Hippocampal formation (tissue), 2 donors: ENCODE measurements at places on chromosomes 3 and 15.

GRCh38 chr3:64049136-64049535 is 25.8 kb upstream of the PSMD6 start:
- no peak for DNase-seq

DNA sequence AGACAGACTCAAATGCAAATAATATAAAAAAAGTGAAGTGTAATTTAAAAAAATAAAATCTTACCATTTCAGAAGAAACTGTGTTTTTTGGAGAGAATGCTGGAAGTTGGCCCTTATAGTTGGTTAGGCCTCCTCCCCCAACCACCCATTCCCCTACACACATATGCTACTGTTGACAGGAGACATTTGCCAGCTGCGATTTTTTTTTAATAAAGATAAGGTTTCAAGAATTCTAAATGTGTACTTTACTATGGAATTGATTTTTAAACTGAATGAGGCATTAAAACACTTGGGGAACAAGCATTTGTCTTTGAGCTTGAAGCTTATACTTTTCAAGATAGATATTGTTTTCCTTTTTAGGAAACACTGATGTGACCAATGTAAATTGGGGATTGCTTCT is 4.4 kb upstream of the SSR3 start:
- no peak for DNase-seq

DNA sequence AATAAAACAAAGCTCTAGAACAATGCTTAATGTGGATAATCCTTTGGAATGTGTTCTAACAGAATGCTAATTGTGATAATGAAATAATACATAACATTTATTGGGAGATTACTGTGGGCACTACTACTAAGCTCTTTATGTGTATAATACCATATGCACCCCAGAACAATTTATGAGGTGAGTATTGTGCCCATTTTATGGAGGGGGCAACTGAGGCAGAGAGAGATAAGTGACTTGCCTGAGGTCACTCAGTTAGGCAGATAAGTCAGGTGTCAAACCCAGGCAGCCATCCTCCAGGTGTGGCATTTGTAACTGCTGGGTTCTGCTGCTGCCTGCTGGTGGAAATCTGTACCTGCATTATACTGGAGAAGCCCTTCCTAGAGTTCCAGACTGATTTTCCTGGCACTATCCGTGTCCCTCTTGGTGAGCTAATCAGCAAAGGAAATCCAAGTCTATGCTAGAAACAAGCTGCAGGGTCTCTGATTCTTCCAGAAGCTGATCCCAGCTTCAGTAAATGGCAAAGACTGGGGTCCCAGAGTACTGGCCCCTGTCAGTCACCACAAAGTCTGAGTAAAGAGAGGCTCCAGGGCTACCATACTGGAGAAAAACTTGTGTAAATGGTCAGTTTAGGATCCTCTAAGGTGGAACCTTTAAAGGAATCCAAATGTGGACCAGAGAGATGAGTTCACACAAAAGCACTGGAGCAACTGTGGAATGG is 22.6 kb upstream of the RBP1 start:
- DNase-seq, result peak; percentile 7

GRCh38 chr3:170697131-170697530 is 111.3 kb upstream of the SLC7A14 start:
- no peak for DNase-seq

DNA sequence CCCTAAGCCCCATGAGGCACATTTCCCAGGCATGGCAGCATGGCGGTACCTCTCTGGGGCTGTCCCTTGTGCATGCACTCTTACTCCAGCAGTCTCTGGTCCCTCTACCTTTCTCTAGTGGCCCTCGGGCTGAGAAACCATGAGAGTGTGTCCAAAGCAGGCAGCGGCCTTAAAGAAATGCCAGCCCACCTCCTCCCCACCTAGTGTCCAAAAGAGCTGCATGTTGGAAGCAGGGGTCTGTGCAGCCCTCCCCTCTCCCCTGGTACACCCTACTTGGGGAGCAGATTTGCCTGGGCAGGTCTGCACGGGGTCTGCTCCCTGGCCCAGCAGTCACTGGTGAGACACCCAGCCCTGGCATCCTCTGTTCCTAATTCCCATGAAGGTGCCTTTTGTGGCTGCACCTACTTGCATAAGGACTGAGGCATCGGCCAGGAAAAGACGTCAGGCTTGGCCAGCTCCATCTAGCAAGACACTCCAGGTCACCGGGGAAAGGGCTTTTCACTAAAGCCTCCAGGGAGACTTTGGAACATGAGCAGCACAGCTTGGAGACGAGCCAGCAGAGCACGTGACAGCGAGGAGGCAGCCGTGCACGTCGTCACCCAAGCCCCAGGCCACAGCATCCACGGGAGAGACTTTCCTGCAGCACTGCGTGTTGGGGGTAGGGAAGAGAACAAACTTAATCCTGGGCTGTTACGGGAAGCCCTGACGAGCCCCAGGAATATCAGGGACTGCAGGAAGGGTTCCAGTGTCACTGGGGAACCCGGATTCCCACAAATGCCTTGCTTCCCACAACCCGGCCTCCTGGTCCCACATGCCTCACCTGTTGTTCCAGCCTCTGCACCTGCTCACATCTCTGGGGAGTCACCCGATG is 38.8 kb downstream of the TM2D3 start:
- peak; percentile 22 for DNase-seq

- DNase-seq, result no peak
Observed at GRCh38 chr3:7667774-7668173, 806.9 kb downstream of the GRM7 start.

- DNase-seq, result no peak
Observed at GRCh38 chr3:128320551-128321340, 145.9 kb downstream of the DNAJB8 start.

DNA sequence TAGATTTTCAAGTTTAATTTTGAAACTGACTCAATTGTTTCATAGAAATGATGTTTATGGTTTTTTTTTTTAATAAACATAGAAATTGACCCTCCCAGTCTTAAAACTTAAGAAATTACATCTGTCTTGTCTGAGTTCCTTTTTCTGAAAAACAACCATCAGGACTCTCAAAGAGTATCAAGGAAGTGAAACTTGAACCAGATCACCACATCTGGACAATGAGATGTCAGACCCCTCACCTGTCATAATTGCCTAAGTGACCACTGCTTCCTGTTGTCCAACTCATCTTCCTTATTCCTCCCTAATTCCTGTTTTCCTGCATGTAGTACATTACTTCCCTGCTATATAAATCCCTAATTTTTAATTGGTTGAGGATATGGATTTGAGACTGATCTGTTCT is 441.5 kb upstream of the ARHGEF26 start:
- DNase-seq, result no peak

GRCh38 chr3:42056840-42057239 is 34.3 kb upstream of the TRAK1 start:
- DNase-seq, result no peak

- no peak for DNase-seq
Observed at GRCh38 chr3:48013288-48013980, 2.8 kb downstream of the MAP4 start.

- no peak for DNase-seq
Observed at GRCh38 chr3:31922962-31923361, 58.1 kb downstream of the OSBPL10 start.

GRCh38 chr3:146801492-146801891 is 196.3 kb upstream of the PLSCR5 start:
- no peak for DNase-seq

- DNase-seq, result no peak
Observed at GRCh38 chr3:12381199-12381598, 92.3 kb downstream of the PPARG start.

GRCh38 chr3:17149076-17149475 is 264.3 kb downstream of the PLCL2 start:
- no peak for DNase-seq

- DNase-seq, result no peak
Observed at GRCh38 chr3:44041726-44042125, 200.0 kb upstream of the TOPAZ1 start.

GRCh38 chr3:29582273-29582672 is 301.4 kb downstream of the RBMS3 start:
- DNase-seq, result peak; percentile 44

DNA sequence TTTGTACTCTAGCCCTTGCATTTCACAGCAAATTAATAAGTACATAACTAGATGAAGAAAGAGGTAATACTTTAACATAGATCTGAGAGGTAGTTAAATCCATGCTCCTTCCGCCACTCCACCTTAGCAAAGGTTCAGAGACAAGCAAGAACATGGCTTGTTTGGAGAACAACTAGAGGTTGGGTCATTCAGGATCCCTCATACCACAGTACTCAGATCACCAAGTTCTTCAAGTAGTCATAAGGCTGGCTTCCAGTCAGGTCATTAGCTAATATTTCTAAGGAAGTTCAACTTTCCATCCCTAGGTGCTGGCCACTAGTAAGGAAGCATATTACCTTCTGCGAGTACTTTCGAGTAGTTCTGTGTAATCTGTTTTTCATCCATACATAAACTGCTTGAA is 44.1 kb downstream of the CD200R1 start:
- DNase-seq, result no peak

DNA sequence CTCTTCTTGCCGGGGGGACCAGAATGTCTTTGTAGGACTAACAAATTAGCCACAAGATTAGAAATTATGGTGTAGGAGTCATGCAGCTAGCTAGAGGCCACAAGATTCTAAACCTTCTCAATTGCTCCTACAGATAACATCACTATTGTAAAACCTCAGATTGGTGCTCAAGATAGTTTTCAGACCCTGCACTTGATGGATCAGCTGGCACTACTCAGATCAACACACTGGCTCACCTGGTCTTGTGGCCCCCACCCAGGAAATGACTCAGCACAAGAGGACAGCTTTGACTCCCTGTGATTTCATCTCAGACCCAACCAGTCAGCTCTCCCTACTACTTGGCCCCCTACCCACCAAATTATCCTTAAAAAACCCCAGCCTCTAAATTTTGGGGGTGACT is 124.1 kb upstream of the RASGRP1 start:
- no peak for DNase-seq

- DNase-seq, result peak; percentile 36
Observed at GRCh38 chr3:133747907-133748639, 1.9 kb downstream of the TF start.

DNA sequence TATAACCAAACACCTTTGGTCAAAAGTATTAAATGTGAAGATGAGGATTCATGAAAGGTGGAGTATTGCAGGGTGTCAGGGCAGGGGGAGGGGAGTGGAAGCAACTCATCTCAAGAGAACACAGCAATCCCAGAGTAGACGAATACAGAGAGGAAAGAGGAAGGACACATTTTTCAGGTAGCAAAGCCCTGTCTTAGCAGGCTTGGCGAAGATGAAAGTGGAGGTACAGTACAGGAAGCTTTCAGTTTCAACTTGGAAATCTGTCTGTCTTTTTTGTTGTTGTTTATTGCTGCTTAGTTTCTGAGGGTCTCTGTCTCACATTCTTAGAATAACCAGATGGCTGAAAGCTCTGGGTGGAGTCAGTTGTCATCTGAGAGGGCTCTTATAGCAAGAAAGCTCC is 80.8 kb upstream of the GPR149 start:
- DNase-seq, result no peak

GRCh38 chr15:78660584-78660983 is 19.6 kb upstream of the CHRNB4 start:
- no peak for DNase-seq

GRCh38 chr3:101068876-101069606 is 75.8 kb upstream of the ABI3BP start:
- DNase-seq, result no peak

DNA sequence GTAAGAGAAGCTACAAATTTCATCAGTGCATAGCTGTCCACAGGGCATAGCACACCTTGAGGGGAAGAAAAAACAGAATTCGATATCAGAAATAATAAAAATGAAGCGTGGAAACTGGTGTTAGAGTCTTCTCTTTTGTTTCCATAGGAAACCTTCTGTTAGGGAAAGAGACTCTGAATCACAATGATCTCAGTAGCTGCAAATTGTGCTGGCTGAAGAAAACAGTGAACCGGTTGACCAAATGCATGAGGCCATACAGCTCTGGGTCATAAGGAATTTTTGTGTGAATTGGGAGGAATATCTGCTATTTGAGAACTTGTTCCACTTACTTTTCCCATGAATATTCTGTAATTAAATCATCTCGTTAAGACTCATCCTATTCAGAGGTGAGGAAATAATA is 580.2 kb upstream of the NECTIN3 start:
- no peak for DNase-seq

GRCh38 chr15:67049351-67050044 is 15.9 kb upstream of the SMAD3 start:
- no peak for DNase-seq

GRCh38 chr3:31767920-31768319 is 213.1 kb downstream of the OSBPL10 start:
- no peak for DNase-seq

- DNase-seq, result no peak
Observed at GRCh38 chr3:34859746-34860145, 779.6 kb upstream of the ARPP21 start.

- no peak for DNase-seq
Observed at GRCh38 chr15:92968926-92969651, 69.0 kb downstream of the CHD2 start.
